ENCODE measurements at places on chromosomes 1 and 21. TPM values are rescaled to one million over a fixed set of nuclear protein-coding genes. Genes with fewer than 3 reads are reported as not detected.
A peak's percentile ranks its signal among the peaks of the same experiment; 100 is the strongest.

Gene GPR161
- 21.1 TPM for total RNA-seq

Gene RSPH1
- total RNA-seq: 0.04 TPM

Gene SPRR2B
- total RNA-seq: not detected

DNA sequence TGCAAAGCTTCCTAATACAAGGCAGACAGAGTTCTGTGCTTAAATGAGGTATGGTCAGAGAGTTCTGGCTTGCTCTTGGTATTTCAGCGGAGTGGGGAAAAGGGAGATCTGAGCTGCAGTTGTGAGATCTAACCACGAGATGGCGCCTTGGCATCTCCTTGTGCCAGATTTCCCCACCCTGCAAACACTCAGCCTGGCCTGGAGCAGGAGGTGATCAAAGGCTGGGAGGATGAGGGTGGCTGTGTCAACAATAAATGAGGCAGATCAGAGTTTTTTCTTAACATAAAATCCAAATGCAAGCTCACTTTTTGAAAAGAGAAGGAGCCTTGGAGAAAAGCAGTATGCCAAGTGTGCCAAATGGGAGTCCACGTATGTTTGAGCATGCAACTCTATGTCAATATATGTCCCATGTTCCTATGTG lies 4.1 kb upstream of the TFAP2E start:
- H3K4me1 ChIP-seq: peaks cover 5% of the 10 kb centered on the region
- no peak overlapping the region for H3K27ac ChIP-seq
- peaks cover 49% of the 10 kb centered on the region for H3K27me3 ChIP-seq

Gene PADI6
- total RNA-seq: not detected

DNA sequence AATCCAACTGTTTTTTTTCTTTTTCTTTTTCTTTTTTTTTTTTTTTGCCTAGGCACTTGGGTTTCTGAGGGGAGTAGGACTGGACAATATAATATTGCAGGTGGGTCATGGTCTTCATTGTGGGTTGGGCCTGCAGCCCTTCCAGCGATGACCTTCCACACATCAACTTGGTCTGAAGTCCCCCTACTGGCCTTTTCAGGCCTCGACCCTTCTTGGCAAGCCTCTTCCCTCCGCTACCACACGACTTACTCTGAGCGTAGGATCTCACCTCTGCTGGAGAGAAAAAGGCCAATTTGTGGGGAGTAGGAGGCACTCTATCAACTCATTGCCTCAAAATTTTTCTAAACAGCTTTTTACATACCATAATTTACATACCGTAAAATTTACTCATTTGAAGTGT lies 51.1 kb upstream of the GRIK3 start:
- H3K27me3 ChIP-seq: peaks cover 6% of the 10 kb centered on the region
- peaks cover 12% of the 10 kb centered on the region for H3K4me1 ChIP-seq
- H3K36me3 ChIP-seq: no peaks in the 10 kb centered on the region
- H3K27ac ChIP-seq: no peak overlapping the region
- DNase-seq: peak; percentile 56

- H3K36me3 ChIP-seq: no peaks in the 10 kb centered on the region
- no peaks in the 10 kb centered on the region for H3K4me1 ChIP-seq
- peaks cover 10% of the 10 kb centered on the region for H3K27me3 ChIP-seq
- no peak overlapping the region for H3K4me3 ChIP-seq
Measured at GRCh38 chr1:11470912-11471311, 8.0 kb upstream of the DISP3 start.

Gene ARL8A
- total RNA-seq: 13.3 TPM

DNA sequence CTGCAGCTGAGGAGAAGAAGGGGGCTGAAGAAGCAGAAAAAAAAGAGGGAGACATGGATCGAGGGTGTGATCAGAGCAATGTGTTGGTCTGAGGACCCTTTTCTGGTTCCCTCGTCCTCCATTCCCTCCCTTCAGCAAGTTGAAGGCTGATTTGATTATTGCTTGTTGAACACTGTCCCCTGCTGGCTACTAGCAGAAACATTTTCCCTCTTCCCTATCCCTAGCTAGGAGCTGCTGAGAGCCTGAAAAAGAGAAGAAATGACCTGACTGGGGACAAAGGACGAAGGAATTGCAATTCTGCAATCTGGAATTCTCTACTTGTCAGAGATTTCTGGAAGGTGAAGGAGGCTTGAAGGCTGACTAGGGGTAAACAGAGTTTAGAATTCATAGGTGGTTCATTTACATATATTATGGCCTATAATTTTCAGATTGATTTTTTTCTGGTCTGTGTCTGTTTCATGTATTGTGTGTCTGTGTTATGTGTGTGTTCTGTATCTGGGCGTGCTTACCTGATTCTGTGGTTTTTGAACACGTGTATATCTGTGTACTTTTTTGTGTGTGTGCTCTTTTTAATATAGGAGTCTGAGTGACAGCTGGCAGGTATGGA lies 9.8 kb downstream of the NHLH1 start:
- H3K27ac ChIP-seq: peak overlapping the region; percentile 92
- H3K36me3 ChIP-seq: no peaks in the 10 kb centered on the region
- no peaks in the 10 kb centered on the region for H3K27me3 ChIP-seq
- H3K4me3 ChIP-seq: peak overlapping the region; percentile 28
- DNase-seq: peak; percentile 85
